ENCODE measurements at places on chromosomes 1 and 21.

DNA sequence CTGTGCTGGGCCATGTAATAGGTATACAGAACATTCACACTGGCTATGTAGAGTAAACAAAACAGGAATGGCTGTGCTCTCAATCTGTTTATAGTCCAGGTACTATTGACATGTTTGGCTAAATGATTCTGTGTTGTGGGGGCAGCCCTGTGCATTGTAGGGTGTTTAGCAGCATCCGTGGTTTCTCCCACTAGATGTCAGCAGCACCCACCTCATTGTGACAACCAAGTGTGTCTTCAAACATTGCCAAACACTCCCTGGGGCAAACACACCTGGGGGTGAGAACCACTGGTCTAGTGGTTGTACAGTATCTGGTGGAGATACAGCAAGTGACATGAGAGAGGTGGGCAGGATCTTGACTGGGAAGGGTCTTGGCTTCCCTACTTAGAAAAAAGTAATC lies 80.4 kb upstream of the SPATA6 start:
- no peak for DNase-seq

DNA sequence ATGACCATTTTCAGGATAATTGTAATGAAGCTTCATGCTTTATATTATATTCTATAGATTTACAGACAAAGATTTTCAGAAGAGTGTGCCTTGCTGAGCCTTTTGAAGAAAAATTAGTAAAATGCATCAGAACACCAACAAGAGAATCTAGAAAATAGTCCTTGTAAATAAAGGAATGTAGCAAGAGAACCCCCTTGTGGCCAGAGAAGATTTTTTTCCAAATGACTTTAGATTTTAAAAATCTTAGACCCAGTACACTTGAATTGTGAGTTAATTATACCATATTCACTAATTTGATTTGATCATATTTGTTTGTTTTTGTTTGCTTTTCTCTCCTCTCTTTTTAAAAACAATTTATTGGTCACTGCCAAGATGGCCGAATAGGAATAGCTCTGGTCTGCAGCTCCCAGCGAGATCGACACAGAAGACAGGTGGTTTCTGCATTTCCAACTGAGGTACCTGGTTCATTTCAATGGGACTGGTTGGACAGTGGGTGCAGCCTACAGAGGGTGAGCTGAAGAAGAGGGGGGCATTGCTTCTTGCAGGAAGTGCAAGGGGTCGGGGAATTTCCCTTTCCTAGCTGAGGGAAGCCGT lies 12.8 kb upstream of the IFI44L start:
- peak; percentile 59 for DNase-seq

- no peak for DNase-seq
Measured at GRCh38 chr1:55378582-55378981, 163.4 kb upstream of the USP24 start.

DNA sequence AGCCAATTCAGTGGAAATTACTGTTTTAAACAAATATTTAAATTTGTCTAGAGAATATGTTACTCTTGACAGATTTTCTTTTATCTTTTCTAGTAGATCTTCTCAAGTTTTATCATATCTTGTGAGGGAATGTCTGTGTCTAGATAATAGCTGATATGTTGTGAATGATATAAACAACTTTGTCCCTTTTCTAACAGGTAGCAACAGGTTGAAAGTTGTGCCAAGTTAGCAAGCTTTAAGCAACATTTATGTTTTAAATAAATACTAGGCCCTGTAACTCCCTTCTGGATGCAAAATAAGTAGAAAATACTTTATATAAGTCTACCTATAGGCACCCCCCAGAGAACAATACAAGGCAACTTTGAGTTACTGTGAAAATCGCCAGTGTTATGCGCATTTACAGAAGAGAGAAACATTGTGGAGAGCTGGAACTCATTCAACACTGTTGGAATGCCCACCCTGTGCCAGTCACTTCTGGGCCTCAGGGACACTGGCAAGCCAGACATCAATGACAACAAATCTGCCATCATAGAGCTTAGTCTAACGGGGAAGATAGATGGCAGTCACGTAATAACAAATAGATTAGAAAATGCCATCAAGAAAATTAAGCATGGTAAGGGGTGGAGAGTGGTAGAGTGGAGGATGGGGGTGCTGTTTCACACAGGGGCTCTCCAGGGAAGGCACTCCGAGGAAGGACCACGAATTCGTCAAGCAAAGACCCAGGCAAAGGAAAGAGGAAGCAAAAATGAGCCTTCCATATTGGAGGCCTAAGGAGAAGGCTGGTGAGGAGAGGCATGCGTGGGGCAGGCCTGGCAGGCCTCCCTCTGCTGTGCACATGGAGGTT lies 4.4 kb downstream of the MAP3K21 start:
- DNase-seq, result no peak

DNA sequence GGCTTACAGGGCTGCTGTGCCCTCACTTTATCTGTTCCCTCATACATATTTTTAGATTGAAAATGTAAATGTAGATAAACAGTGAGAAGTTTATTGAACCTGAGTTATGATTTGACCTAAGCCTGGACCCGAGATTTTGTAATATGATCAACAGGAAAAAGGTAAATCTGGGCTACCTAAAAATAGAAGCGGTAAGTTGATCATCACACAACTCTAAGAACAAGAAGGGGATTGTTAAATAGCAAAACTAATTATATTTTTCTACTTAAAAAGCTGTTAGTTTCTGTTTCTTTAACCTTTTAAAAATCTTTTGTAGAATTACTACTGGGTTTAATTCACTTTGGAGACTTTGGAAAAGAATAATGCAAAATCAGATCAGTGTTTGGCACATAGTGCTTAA lies 35.6 kb downstream of the CAMTA1 start:
- no peak for DNase-seq

GRCh38 chr21:37098751-37099150 lies 25.7 kb downstream of the TTC3 start:
- no peak for DNase-seq

DNA sequence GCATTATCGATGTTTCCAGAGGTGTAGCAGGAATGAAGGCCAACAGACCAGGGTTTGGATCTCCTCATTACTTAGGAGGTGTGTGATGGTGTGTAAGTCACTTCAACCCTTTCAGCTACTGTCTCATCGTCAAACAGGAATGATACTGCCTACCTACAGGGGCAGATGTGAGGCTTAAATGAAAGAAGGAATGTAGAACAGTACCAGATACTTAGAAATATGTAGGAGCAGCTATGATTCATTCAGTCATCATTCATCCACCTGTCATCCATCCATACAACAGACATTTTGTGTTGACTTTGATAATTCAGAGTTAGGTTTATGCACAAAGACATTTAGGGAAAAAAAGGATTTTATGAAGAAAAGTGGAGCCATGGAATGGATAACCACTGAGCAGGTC lies 486.9 kb upstream of the DAB1 start:
- DNase-seq, result no peak

GRCh38 chr1:83901547-83902155 lies 97.3 kb downstream of the TTLL7 start:
- peak; percentile 56 for DNase-seq

GRCh38 chr1:115299266-115299665 lies 38.8 kb downstream of the NGF start:
- no peak for DNase-seq

DNA sequence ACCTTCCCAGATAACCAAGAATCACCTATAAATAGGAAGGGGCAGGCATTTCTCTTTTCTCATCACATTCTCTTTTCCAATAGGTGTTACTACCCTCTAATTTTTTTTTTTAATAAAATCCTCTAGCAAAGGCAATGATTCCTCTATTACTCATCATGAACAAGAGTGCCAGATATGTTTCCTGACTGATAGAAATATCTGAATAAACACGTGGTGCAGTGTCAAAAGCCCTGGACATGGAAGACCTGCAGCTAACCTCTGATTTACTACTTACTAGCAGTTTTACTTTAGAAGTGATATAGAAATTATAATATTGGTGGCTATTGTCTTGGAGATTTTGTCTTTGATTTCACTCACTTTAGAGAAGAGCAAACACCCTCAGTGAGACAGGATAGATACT lies 194.6 kb upstream of the SAMSN1 start:
- no peak for DNase-seq

DNA sequence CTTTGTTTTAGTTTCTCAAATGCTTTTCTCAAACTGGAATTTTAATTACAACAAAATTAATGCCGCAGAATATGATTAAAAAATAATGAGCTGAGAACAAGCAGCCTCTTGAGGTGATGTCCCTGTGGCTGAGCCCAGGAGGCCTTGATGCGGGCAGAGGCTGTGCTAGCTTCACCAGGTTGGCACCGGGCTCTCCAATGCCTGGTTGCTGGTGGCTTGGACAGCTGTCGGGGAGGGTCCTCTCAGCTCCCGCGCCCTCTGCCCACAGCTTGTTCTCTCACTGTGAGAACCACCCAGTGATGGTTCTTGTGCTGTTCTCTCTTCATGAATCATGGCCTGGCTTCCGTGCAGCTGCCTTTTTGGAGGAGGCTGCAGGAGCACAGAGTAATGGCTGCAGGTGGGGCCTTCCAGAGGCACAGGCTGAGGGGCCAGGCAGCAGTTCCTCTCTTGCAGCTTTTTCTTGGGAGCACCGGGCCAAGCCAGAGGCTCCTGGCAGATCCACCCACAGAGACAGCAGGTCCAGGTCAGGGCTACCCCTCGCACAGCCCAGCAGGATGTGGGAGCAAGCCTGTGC lies 156.3 kb downstream of the PCBP3 start:
- DNase-seq, result no peak

DNA sequence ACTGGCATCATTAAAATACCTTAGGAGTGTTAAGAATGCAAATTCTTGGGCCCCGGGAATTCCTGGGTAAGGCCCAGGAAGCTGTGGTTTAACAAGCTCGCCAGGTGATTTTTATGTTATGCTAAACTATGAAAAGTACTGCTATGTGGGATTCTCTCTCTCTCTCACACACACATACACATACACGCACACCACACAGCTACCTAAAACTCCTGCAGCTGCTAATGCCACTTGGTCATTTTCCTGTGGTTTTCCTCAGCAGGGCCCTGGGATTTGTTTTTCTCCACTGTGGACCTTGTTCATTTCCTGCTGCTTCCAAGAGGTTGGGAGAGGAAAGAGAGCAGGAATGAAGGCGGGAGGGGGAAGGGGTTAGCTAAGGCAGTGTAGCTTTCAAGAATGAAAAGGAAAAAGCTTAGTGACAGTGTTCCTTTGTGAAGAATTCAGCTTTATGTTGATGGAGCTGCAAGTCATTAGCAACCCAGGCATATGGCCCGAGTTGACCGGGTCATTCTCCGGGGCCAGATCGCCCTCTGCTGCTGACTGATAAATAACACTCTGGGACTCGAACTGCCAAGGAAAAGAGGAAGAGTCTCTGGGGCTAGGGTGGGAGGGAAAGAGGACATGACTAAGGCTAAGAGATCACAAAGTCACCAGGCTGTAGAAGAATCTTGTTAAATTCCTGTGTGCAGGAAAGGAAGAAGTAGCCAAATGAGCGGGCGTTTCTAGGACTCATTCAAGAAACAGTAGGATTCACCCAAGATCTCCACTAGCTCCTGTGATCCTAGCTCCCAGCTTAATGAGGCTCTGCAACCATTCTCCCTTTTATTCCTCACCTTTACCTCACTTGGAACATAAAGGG lies 30.5 kb upstream of the LRIG2 start:
- DNase-seq, result peak; percentile 91

- DNase-seq, result no peak
Measured at GRCh38 chr1:229273507-229274232, 2.8 kb downstream of the RAB4A start.

DNA sequence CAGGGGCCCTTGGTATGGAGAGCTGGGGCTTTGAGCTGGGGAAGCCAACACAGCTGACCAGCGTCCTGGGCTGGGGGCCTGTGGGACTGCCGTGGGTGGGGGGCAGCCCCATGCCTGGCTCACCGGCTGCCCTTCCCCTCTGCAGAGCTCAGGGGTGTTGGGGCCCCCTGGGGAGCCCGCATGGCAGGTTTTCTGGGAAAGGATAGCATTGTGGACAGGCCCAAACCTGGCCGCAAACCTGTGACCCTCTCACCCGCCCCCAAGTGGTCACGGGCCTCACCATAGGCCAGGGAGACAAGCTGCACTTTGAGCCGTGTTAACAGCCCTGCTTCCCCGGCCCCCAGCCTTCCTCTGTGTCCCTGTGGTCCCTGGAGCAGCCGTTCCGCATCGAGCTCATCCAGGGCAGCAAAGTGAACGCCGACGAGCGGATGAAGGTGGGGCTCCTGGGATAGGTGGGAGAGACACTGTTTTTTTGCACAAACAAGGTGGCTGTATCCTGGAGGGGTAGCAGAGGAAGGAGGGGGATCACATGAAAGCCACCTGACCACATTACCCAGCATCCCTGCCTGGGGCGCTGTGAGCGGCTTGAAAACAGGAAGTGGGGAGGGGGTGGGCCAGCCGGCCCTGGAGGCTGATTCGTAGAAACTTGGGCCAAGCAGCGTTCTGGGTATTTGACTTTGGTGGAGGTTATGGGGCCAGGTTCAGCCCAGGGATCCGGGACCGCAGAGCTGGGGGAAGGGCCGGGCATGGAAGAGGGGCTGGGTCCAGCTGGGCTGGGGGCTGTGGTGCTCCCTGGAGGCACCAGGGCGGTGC lies 65.9 kb downstream of the PIK3CD start:
- DNase-seq, result no peak

DNA sequence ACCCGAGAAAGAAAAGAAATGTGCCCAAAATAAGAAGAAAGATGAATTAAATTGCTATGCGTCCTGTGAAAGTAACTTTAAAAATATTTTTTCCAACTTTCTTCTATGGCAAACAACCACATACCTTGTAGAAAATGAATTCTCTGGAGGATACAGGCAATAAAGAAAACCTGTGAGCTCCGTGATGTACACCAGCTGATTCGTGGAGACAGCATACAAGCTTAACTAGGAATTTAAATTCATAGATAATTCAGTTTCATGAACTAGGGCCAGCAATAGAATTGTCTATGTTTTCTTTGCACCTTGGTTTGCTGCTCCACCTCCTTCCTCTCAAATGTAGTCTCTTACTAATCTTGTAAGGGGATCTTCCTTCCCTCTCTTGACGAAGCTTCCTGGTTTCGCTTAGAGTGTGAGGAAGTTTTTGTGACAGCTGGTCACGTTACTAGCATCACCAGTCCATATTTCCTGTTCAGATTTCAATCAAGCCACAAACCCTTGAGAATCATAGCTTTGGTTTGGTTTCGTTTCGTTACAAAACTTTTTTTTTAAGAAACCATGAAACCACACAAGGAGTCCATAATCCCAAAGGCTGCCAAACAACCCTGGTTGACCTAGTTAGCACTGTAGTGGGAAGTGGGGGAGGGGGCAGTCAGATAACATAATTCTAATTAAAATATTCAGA lies 35.8 kb downstream of the GREM2 start:
- peak; percentile 69 for DNase-seq

DNA sequence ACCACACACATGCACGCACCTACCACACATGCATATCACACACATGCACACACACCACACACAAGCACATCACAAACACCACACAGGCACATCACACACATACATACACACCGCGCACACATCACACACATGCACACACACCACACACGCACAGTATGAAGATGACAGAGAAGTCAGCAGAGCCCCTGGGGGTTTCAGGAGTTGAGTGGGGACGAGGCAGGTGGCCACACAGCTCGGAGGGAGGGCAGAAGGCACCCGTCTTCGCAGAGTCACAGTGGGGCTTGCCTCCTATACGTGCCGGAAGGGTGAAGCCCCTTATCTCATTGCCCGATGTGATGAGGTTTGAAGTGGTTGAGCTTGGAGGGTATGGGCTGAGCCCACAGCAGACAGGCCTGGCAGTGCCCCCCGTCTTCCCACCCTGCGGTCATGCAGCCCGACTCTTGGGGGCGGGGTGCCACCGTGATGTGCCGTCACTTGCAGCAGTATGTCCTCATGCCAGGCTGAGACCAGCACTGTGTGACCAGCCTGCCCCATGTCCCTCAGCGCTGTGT lies 9.9 kb downstream of the PDE9A start:
- DNase-seq, result no peak

Measured in AG08395 (cell line).